Sciatic nerve (tissue), 2 donors: ENCODE measurements at places on chromosomes 13 and 19. TPM values are rescaled to one million over a fixed set of nuclear protein-coding genes. Genes with fewer than 3 reads are reported as not detected.

Gene APOE
- total RNA-seq = 79.3 TPM

- no peak for DNase-seq
Observed at GRCh38 chr19:52889931-52890330, 7.5 kb downstream of the ZNF320 start.

Gene ZSCAN4
- not detected for total RNA-seq

GRCh38 chr13:102293723-102294122 lies 108.1 kb downstream of the FGF14 start:
- no peak for DNase-seq

Gene GNG7
- total RNA-seq = 11.5 TPM

- DNase-seq = no peak
Observed at GRCh38 chr19:35438527-35438926, 9.5 kb upstream of the FFAR2 start.

DNA sequence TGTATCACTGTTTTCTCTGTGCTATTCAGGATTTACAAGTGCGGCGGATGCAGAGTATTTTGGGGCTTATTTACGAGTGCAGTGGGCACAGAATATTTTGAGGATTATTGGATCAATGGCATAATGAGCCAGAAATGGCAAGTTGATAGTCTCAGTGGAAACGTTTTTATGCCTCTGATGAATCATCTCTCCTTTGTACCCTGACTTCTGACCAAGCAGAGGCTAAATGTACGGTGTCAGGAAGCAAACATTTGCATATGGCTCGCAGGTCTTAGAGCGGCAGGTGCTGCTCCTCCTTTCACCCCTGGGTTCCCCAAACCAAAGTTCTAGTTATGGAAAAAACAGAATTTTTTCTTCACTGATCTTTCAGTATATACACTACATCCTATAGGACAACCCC lies 94.5 kb downstream of the LIG4 start:
- DNase-seq = no peak

Gene TMEM255B
- total RNA-seq = 34.8 TPM

Gene KEAP1
- 63.9 TPM for total RNA-seq

Gene DCLK1
- 55.5 TPM for total RNA-seq

Gene ZNF211
- 17.7 TPM for total RNA-seq

DNA sequence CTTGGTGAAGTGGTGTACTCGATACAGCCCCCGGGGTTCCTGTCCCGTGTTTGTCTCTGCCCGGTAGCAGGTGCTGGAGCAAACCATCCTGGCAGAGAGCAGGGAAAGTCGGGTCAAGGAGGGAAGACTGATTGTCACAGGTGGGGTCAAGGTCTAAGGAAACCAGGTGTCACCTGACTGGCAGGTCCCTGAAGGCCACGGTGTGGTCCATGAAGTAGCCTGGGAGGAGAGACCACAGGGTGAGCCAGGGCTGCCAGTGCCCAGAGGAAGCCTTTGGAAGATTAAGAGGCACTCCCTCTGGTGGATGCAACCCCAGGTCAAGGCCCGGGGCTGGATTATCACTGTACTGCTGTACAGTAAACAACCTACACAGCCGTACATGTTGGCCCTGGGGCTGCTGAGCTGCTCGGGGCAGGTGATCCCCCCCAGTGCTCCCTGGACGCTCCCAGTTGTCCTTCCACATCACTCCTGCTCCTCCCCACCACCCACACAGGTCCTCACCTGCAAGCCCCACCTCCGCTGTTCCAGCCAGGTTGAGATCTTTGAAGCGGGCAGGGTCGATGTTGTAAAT lies 6.0 kb upstream of the CCER2 start:
- DNase-seq = no peak

- no peak for DNase-seq
Observed at GRCh38 chr13:106484084-106484483, 51.4 kb downstream of the EFNB2 start.

DNA sequence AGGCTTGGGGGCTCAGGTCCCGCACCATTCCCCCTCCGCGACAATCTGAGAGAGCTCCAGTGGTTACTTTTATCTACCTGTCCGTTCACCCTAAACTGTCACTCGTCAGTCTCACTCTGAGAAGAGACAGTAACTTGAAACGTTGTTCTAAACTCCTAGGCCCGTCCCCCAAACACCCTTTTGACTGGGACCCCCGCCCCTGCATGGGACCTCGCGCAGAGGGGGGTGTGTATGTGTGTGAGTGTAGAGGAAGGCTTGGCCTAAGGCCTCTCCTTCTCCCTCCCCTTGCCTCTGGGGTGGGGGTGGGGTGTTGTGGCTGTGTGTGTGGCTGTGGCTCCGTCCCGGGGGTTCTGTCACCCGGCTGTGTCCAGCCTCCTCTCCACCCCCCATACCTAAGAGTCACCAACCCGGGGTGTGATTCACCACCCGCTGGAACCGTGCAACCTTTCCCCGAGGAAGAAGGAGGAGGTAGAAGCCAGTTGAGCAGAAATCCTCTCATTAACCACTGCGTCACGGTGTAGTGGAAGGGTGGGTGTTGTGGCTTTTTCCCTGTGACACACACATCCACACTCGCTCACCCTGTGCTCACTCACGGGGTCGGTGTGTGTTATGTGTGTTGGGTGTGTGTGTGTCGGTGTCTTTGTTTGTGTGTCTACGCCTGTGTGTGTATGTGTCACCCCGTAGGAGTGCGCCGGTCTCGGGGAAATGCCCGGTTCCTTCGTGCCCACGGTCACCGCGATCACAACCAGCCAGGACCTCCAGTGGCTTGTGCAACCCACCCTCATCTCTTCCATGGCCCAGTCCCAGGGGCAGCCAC lies 2.4 kb downstream of the FOSB start:
- no peak for DNase-seq

Gene LEUTX
- not detected for total RNA-seq

Gene AXL
- total RNA-seq = 65.8 TPM

Gene BRME1
- 3.4 TPM for total RNA-seq

DNA sequence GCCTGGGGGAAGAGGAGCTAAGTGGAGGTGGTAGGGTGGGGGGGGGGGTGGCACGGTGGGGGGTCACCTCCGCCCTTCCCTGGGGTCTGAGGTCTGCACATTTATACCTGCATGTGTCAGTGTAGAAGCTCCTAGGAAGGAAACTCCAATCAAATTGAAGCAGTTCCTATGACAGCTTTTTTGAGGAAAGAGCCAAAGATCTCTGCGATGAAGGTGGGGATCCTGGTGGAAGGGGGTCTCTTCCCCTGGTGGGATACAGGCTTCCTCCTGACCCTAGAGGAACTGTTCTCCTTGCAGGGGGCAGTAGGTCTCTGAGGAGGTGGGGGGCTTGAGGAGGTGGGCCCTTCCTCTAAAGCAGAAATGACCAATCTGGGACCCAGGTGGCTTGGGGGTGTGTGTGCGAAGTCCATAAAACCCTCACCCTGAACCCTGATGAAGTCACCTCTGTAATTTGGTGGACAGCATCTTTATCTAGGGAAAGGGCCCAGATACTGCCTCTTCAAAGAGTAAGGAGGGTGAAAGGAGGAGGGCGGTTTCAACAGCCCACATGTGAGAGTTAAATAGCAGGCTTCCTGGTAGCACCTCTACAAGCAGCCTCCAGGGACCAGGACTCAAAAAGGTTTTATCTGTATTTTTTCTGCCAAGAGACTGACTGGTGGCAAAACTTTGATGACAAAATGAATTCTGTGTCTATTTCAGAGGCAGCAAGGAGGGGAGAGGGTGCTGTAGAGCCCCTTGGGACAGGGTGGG lies 12.9 kb downstream of the RANBP3 start:
- DNase-seq = no peak

GRCh38 chr19:37988758-37989635 lies 82.0 kb downstream of the SIPA1L3 start:
- no peak for DNase-seq

DNA sequence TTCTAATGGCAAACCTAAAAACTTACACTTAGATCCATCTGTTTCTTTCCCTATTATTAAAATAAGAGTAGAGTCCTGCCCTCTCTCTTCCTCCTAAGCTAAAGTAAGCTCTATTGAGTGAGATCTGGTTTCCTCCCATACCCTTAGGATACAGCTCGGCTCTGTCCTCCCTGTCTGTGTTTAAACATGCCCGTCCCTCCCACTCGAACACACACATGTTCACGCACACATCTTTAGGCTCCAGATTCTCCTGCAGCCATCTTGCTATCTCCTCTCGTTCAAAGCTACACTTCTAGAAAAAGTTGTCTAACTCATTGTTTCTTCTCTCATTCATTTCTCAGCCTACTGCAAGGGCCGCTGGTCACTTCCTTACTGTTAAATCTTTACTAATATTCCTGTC lies 15.1 kb upstream of the CEBPG start:
- no peak for DNase-seq

DNA sequence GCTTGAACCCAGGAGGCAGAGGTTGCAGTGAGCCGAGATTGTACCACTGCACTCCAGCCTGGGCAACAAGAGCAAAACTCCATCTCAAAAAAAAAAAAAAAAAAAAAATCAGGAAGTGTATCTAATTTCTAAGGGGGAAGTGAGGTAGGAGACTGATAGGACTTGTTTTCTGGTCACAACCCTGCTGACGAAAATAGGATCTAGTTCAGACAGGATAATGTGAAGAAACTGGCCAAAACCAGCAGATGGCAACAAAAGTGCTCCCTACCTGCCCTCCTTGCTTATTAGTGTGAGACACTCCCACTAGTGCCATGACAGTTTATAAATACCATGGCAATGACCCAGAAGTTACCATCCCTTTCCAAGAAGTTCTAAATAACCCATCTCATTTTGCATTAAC lies 36.0 kb upstream of the KPNA3 start:
- DNase-seq = no peak

Gene OVOL3
- total RNA-seq = not detected

DNA sequence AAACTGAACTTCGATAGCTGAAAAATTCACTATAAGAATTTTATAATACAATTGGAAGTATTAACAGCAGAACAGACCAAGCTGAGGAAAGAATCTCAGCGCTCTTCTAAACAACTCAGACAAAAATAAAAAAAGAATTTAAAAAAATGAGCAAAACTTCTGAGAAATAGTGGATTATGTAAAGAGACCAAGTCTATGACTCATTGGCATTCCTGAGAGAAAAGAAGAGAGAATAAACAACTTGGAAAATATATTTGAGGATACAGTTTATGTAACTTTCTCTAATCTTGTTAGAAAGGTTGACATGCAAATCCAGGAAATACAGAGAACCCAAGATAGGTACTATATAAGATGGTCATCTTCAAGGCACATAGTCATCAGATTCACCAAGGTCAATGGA lies 25.4 kb downstream of the SLC25A15 start:
- DNase-seq = no peak

Gene LILRB4
- 5.5 TPM for total RNA-seq

DNA sequence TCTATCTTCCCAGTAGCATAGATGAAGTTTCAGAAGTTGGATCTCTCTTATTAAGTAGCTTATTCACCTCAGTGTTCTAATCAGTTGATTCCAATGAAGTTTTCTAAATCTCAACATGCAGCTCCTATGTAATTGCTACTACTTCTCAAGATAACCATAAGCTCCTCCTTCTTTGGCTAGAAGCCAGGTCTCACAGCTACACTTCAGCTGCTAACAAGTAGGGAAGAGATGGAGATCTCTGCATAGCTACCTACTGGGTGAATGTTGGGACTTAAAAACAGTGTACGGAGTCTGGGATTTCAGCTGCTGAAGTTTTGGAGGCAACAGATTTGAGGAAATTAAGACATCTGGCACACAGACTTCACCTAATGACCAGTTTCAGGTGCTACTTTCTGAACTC lies 661.0 kb downstream of the SLITRK1 start:
- no peak for DNase-seq

Gene SLC25A41
- 0.27 TPM for total RNA-seq

Gene ALG5
- total RNA-seq = 36.0 TPM

Gene CEACAM3
- total RNA-seq = 3.3 TPM

Gene ZNF132
- total RNA-seq = 6.1 TPM

Gene POSTN
- total RNA-seq = 27.6 TPM

GRCh38 chr19:41276231-41276630 lies 12.1 kb downstream of the HNRNPUL1 start:
- DNase-seq = no peak

Gene FAM83E
- total RNA-seq = not detected

DNA sequence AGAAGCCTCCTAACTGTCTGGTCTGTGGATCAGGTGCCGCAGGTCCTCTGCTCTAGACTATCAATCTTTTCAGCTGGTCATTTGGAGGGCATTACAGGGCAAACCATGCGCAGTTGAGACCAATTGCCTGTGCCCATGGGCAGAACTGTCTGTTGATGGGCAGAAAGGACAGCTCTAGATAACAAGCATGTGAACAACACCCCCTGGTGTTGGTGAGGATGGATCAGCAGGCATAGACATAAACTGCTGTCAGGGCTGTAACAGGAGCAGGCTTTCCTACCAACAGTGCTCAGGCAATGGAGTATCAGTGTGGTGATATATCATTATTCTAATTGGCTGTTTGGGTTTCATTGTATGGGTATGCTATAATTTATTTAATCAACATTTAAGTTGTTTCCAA lies 104.7 kb upstream of the KL start:
- DNase-seq = no peak

Gene EML2
- 43.3 TPM for total RNA-seq

DNA sequence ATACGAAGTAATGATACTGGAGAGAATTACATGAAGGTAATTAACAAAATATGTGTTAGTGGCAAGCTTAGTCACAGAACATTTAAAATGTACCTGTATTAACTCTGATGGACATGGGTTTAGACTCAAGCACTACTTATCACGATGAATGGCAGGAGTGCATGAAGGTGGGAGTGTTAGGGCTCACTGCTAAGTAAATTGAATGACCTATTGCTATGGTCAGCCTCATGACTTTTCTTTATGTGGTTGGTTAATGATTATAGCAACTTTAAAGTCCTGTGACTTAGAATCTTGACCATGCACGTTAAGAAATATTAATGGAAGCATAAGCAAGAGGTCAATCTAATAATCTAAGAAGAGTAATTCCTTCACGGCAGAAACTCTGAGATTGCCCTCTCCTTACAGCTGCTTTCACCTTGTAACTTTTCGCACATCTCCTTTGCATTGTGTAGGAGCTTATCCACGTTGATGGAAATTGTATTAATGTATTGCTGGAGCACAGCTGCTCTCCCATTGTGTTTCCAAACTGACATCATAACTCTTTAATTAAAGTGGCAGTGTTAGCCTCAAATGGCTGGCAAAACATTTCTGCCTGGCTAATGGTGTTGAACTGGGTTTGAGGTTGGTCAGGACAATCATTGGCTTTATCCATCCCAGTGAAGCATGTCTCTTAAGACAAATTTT lies 114.5 kb downstream of the RXFP2 start:
- no peak for DNase-seq

Gene IRF2BP1
- total RNA-seq = 21.0 TPM

Gene STOML3
- total RNA-seq = not detected
